T1000 (cell line): ENCODE measurements at places on chromosomes 1 and 21.

DNA sequence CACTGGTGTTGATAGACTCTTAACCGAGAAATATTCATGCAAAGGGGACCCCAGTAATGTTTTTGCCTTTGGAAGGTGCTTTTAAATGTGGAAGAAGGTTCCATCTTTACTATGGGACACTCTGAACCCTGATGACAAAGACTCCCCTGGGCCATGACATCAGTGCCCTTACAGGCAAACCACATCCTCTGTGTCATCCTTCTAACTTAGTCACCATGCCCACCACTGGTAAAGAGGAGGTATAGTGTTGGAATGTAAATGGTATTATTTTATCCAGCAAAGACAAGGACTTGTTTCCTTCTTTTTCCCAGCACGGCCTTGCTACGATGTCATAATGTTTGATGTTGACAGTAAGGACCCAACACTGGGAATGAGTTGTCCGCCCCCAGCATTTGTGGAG, 12.6 kb downstream of the METTL13 start:
- DNase-seq = peak; percentile 66

- no peak for DNase-seq
Observed at GRCh38 chr1:818618-819291, 105.0 kb upstream of the SAMD11 start.

GRCh38 chr1:36306902-36307456, 811 bp downstream of the SH3D21 start:
- DNase-seq = peak; percentile 93

DNA sequence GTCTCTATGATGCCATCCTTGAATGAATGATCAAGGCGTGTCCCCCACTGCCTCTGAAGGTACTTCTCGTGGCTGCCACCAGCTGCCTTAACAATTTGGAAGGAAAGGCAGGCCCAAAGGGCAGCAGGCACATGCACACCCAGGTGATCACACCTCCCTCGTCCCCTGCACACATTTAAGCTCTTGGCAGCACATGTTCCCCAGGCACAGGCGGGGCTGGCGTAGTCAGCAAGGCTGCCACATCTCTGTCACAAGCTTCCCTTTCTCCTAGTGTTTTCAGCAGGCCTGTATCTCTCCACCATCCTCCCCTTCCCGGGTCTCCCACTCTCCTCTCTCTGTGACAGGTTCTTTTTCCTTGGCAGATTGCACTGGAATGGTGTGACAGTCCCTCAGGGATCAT, 111.9 kb downstream of the CACNA1E start:
- DNase-seq = no peak

GRCh38 chr1:161106431-161106830, 8.3 kb downstream of the KLHDC9 start:
- no peak for DNase-seq

DNA sequence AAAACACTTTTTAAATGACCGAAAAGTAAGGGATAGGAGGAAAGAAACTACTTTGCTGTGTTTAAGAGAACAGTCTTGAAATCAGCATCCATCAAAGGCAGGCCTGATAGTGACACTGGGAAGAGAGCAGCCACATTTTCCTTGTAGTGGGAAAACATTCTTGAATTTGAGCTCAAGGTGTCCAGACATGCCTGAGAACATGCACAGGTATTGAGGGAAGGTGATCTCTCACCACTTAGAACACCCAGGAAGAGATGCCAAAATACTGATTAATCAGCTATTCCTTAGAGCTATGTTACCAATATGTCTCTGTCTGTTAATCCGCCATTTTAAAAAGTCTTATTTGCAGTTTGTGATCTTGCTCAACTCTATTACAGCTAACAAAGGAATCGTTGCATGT, 25.9 kb downstream of the IL12RB2 start:
- DNase-seq = no peak

DNA sequence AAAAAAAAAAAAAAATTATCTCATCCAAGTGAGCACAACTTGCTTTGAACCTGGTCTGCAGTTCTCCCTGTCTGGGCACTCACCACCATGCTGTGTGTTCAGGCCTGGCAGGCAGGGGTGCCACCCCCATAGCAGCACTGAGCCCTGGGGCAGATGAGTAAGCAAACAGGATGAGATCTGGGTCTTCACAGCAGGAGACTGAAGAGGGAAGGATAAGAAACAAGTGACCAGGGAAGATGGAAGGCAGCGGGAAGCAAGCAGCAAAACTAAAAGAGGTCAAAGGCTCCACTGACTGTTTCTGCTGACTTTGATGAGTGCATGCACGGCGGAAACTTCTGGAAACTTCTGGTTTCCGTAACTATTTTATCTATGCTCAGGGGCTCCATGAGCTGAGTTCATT, 133.5 kb upstream of the SOD1 start:
- peak; percentile 76 for DNase-seq

DNA sequence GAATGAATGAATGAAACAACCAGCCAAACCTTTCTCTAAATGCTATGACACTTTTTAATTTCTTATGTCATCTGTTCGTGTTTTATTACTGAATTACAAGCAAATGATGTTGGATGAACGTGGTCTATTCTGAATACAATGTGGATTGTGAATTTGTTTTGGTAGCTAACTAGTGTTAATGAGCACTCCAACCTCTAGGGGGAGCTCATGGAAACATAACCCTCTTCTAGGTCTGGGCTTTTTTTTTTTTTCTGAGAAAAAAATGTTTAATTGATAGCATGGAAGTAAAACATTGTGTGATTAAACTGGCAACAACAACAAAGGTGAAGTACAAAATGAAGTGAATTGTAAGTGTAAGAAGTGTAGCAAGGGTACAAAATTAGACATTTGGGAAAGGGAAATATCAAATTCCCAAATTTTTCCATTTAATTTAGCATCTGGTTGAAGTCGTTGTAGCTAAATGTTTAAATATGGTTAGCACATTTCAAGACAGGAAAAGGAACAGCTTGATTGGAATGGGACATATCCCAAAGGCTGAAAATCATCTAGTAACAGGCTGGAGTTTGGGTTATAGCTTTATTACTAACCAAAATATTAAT, 42.6 kb upstream of the PTGS2 start:
- DNase-seq = no peak

GRCh38 chr1:212519131-212519530, 86.4 kb downstream of the NENF start:
- DNase-seq = no peak

- DNase-seq = peak; percentile 82
Observed at GRCh38 chr1:107936498-107937481, 28.2 kb downstream of the VAV3 start.

GRCh38 chr1:181036107-181036836, 2.5 kb downstream of the MR1 start:
- no peak for DNase-seq

- peak; percentile 53 for DNase-seq
Observed at GRCh38 chr1:180131510-180131909, 23.2 kb upstream of the QSOX1 start.

DNA sequence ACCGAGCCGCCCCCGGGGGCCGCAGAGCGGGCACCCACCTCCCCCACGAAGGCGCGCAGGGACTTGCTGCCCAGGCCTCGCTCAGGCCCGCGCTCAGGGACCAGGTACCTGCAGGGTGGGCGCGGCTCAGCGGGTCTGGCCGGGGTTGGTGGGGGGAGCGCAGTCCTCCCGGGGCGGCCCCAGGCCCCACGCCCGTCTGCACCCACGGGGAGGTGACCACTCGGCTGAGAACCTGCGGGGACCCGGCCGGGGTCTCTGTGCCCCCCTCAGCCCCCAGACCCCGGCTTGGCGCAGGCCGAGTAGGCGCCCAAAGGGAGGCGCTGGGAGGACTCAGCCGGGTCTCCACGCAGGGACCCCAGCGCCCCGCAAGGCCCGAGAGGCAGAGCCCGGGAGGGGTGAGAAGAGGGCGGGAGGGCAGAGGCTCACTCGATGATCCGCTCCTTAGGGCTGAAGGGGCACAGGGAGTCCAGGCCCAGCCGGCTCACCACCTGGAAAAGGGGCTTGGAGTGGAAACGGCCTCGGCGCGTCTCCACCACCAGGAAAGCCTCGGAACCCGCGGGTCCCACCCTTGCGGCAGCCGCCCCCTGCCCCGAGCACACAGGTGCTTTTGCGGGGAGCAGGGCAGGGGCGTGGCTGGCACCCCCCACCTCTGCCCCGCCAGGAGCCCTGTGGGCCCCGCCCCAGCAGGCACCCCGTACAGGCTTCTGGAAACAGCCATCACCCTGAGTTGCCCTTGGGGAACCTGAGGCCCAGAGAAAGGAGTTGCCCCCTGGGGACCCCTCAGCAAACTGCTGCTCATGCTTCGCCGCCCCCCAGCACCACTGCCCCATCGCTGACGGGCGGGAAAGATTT, 9.3 kb downstream of the FTCD start:
- DNase-seq = no peak

GRCh38 chr1:175146529-175147213, 45.9 kb downstream of the KIAA0040 start:
- DNase-seq = no peak

DNA sequence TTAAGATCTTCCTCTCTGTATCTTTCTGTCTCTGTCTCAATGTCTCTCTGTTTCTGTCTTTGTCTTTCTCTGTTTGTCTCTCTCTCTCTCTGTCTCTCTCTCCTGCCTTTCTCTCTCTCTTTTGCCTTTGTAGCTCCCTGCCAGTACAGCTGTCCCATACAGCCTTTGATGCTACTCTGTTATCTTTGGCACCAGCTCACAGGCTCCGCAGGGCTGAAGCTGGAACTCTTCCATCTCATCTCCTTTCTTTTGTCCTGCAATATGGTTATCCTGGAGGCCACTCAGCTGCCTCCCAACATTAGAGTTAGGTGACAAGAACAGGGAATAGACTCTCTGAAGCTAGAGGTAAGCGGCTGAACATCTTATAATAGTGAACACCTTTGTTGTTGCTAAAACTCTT, 354.3 kb upstream of the NEGR1 start:
- no peak for DNase-seq

GRCh38 chr1:224651188-224651587, 35.1 kb downstream of the CNIH3 start:
- DNase-seq = no peak

DNA sequence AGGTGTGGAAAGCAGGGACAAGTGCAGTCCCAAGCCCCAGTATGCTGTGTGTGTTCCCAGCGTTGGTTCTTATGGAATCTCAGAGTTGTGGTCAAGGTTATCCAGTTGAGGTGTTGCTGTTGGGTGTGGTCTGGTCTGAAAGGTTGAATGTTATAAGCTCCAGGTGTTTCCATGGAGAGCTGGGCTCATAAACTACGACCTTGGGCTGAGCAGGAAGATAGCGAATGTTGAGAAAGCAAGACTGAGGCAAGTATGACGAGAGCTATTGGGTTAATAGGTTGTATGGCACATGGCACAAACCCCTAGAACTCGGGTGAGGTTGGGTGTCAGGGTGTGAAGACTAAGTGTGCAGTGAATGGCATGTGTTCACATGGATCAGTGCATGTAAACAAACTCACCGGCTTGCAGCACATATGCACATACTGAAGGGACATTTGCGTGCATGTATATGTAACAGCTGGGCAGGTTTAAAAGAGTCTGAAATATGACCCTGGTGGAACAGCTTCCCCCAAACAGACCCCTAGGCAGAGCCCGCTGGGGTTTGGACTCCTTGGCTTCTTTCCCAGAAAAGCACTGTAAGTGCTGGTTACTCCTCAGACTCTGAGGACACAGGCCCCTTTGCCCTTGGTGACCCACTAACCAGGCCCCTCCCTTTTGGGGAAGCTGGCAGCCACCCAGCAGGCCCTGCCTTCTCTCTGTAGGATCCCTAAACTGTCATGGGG, 117.5 kb downstream of the NAV1 start:
- peak; percentile 37 for DNase-seq

DNA sequence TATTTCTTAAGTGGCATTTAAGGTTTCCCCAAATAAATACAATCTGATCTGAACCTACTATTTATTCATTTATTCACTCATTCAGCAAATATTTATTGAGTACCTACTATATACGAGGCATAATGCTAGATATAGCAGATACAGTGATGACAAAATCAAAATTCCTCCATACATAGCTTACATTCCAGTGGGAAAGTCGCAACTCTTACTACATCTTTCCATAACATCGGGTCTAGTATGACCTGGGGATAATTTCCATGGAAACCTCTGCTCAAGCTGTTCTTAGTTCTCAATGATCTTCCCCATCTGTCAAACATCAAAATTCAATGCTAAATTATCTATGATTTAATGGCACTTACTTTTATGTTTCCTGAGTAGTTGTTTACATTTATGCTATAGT, 70.8 kb upstream of the PRKACB start:
- no peak for DNase-seq

- DNase-seq = no peak
Observed at GRCh38 chr1:5254131-5254725, 599.8 kb downstream of the AJAP1 start.

- DNase-seq = no peak
Observed at GRCh38 chr1:94326329-94326728, 88.9 kb upstream of the ARHGAP29 start.

DNA sequence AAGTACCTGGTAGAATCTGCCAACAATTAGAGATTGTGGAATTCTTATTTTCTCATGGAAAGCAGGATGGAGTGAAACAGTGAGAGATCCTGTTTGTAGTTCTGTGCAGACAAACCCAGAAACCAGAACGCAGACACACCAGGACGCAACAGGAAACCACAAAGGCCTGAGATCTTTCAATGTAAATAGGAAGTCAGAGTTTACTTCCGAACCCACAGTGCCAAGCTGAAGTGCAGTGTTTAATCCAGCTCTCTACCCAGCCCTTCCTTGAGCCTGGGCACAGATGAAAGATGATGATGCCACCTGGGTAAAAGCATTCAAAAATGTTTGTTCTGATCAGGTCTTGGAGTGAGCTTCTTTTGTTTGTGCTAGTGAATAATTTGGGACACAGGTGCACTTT, 244.2 kb upstream of the HOOK1 start:
- DNase-seq = no peak

DNA sequence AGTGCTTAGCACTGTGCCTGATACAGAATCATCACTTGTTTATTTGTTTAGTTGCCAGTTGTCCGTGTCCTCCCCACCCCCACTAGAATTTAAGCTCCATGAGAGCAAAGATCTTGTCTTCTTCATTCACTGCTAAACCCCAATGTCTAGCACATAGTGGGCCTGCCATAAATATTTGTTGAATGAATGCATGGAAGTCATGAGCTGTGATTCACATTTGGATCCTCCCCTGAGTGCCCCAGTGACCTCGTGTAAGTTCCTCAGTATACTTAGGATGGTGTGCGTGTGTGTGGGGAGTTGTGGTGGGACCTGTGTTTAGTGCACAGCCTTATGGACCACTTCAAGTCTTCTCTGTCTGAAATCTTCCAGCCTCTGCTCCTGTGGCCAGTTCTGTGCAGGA, 23.1 kb downstream of the IER5 start:
- no peak for DNase-seq

GRCh38 chr1:156422602-156423091, 53.6 kb downstream of the RHBG start:
- DNase-seq = no peak

DNA sequence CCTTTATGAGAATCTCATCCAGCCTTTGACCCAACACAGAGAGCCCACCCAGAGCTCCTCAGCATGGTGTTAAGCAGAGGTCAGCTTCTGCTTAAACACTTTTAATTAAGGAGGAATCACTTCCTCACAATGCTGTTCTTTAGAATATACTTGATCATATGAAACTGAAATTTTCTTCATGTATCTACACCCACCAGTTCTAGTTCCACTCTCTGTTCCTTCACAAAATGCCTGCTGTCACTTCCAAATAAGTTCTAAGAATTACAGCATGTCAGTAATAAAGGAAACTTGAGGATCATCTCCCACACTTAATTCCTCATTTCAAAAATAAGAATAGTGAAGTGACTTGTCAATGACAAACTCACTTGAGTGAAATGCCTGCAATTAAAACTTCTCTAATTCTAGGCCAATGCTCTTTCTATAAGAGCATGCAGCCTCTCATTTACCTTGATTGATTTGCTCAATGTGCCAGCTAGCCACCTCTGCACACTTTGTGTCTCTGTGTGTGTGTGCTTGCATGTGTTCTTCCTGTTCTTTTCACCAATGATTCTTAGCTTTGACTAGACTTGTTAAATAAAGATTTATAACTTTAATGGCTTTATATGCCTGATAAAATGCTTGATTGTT, 356.3 kb downstream of the PLPP3 start:
- DNase-seq = no peak
